Bronchial epithelial cell (primary cell): ENCODE measurements at places on chromosomes 4 and X.

DNA sequence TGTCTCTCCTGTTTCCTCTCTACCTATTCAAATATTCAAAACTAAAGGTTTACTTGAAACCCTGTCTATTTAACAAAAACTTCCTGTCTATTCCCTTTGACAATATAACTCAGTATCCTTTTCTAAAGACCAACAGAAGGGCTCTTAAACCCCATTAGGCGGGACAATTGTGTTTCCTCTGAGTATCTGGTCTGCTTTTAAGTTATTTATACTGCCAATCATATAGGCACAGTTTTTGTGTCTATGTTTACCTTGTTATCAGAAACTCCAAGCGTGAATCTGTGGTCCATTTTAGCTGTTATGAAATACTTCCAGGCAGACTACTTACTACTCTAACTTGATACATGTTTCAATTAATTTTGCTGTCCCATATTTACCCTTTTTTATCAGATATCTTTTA is 350.0 kb upstream of the CTSO start:
- DNase-seq: no peak

DNA sequence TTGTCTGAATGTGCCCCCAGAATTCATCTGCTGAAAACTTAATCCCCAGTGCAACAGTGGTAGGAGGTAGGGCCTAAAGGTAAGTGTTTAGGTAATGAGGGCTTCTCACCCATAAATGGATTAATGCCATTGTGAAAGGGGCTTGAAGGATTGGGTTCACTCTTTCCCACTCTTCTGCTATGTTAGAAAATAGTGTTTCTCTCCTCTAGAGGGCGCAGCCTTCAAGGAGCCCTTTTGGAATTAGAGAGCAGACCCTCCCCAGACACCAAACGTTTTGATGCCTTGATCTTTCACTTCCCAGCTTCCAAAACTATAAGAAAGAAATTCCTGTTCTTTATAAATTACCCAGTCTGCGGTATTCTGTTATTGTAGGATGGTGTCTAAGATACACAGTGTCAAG is 706.4 kb downstream of the SMARCA1 start:
- DNase-seq: no peak

- DNase-seq: no peak
Observed at GRCh38 chrX:46255046-46255445, 290.2 kb downstream of the ZNF674 start.

DNA sequence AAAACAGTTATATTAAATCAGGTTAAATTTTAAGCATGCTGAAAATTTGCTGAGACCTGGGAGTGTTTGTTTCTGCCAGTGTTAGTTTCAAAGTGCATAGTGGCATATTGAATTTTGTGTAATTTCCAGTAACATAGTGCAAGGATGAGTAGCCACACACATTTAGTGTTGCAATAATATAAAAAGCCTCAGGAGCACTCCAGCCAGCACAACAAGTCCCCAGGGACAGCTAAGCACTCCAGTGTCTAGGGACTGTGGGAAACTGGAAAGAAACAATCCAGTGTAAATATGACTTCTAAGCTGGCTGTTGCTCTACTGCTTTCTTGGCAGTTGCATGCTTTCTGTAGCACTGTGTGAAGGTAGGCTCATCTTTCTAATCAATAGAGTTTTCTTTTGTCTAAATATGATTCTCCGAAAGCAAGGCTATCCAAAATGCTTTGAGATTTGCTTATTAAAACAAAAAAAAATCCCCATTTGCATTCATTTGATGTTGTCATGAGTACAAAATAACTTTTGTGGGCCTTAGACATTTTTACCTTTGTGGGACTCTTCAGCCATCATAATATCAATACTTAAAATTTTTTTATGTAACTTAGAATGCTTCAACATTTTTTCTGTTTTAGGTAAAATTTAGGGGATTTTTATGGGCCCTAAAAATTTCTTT is 24.2 kb upstream of the CXCL2 start:
- DNase-seq: peak; percentile 10

DNA sequence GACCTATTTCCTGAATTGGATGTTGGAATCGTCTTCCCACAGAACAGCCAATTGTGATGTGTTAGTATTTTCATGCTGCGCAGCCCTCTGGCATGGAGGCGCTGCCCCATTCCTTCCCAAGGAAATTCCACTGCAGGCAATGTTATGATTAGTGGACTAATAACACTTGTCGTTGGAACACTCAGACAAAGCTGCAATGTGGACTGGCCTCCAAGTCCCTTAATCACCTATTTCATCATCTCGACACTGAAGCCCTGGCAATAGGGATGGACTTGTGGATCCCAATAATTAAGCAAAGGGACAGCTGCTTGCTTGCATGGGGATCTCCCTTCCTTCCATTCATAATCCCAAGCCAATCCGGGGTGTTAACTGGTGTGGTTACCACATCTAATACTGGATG is 78.8 kb upstream of the PLAC1 start:
- DNase-seq: no peak

DNA sequence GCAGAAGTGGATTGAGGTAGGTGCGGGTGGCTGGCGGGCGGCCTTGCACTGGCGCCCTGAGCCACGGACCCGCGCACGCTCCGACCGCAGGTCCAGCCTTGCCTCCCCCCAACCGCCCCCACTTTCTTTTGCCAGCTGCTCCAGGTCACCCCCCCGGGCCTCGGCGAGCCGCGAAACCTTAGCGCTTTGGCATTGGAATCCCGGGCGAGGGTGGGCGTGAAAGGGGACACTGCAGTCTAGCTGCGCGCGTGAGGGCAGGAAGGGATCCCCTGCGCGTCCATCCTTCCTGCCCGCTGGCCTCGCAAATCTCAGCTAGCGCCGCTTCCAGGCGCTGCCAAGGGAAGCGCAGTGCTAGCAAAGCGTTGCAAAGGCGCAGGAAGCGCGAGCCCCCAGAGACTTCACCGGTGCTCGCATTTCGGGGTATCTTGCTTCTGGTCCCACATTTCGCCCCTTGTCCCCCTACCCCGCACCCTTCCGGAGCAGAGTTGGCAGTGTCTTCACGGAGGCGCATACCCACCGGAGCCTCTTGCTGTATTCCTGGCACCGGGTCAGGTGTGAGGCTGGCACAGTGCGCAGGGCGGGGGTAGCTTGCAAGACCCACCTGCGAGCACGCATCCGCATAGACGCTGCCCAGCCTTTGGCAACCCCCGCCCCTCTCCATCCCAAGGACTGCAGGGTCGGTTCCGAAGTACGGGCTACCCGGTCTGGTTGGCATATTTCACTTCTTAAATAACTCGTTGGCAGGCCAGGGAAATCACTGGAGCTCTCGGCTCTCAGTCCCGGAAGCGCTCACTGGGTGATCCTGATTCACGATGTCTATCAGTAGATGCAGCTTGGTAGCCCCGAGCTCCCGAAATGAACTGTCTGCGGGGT is 104.4 kb downstream of the UCHL1 start:
- DNase-seq: peak; percentile 25

GRCh38 chr4:64935469-64936001 is 526.3 kb upstream of the TECRL start:
- no peak for DNase-seq

- DNase-seq: peak; percentile 64
Observed at GRCh38 chrX:11261260-11261659, 32.0 kb upstream of the AMELX start.

GRCh38 chr4:57865264-57865663 is 755.1 kb upstream of the IGFBP7 start:
- DNase-seq: no peak

DNA sequence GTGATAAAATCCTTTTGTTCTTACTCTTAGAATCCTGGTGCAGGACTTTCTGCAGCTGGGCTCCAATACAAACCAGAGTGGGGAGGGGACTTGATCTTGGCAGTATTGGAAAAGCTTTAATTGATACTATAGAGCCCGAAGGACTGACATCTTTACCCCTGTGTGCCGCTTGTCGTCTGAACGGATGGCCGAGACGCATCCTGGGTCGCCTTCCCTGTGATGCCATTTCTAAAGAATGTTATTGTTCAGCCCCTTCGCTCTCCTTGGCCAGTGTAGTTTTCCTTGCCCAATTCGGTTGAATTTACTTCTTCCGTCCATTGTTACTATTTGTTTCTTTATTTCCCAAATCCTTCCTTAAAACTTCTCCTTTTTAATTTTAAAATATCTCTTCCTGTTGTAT is 80.9 kb downstream of the CLDN34 start:
- DNase-seq: no peak

DNA sequence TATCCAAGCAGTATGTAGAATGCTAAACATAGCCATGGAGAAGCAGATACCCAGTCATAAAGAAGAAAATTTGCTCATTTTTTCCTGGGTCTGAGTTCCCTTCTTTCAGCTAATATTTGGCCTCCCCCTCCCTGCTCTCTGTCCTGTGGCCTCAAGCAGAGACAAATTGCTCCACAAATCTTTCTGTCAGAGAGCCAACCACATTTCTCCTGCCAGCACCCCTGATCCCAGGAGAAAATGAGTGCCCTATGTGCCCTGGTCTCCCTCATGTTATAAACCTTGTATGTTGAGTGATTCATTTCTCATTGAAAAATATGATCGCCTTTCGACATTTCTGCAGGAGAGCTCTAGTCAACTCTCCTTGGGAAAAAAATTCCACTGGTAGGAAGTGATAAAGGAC is 82.0 kb downstream of the TMEM156 start:
- DNase-seq: no peak

DNA sequence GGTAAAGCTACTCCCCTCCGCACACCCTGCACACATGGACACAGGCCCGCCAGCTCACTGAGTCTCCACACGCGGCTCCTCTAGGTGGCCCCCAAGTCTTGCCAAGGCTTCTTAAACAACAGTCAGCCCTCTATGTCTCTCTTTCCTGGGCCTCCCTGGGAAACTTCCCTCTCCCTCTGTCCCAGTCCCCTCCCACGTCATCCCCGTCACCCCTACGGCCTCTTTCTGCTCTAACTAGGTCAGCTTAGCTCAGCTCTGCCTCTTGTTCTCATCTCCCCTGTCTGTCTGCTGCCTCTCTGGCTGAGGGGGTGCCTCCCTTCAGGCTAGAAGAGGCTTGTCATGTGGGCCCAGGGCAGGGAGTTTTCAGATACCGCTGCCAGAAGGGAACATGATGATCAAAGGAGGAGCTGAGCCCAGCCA is 38.8 kb downstream of the SEPTIN6 start:
- DNase-seq: peak; percentile 34

DNA sequence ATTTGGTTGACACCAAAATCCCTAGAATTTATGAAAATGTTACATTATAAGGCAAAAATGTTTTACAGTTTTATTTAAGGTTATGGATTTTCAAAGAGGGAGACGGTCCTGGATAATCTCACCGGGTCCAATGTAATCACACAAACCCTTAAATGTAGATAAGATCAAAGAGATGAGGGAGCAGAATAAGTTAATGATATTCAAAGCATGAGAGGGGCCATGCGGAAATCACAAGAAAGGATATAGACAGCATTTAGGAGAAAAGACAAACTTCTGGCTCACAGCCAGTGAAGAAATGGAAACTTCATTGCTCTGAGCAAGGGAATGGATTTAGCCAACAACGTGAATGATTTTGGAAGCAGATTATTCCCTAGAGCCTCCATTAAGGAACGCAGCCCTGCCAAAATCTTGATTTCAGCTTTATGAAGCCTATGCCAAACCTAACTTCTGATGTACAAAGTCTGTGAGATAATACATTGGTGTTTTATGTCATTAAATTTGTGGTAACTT is 684.4 kb upstream of the GNPDA2 start:
- DNase-seq: no peak

- peak; percentile 94 for DNase-seq
Observed at GRCh38 chr4:122963216-122963615, 40.8 kb upstream of the NUDT6 start.

DNA sequence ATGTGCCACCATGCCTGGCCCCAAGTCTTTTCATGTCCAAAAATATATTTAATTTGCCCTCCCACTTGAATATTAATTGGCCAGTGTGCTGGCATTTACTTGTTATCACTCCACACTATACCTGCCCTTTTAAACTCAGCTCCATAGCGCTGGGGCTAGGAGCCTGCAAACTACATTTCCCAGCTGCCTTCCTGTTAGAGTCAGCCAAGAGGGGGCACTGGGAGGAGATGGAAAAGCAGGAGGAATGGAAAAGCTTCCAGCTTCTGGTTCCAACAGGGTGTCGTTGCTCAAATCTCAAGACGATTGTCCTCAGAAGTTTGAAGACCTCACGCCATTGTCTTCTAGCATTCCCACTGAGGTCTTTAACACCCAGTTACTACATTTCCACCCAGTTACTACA is 315.5 kb downstream of the BCOR start:
- DNase-seq: no peak

DNA sequence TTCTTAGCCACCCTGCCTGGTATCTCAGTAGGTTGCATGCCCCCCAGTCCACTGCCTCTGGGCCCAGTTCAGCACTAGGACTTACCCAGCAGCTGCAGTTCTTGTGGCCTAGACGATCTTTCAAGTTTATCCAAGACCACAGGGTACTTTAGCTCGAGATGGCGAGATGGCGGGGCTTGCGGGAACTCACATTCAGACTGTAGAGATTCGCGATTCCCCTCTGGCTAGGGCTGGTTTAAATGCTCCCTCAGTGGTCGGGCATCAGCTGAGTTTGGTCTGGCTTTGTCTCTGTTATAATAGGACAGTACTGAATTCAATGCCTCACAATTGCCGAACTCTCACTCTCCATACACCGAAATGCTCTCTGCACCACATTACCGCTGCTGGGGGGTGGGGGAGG is 18.4 kb upstream of the RFC1 start:
- DNase-seq: no peak

DNA sequence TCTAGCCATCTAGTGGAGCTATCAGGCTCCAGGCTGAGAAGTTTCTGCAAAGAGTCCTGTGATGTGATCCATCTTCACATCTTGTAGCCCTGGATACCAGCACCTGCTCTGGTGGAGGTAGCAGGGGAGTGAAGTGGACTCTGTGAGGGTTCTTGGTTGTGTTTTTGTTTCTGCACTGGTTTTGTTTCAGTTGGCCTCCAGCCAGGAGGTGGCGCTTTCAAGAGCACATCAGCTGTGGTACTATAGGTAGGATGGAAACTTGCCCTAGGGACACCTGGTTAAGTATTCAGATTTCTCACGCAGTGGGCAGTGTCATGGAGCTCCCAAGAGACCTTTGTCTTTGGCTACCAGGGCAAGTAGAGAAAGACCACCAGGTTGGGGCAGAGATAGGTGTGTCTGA is 257.5 kb upstream of the SLC7A11 start:
- no peak for DNase-seq
